Cerebellar nuclear complex (tissue), 1 donor: ENCODE measurements at places on chromosomes 1 and 21.

DNA sequence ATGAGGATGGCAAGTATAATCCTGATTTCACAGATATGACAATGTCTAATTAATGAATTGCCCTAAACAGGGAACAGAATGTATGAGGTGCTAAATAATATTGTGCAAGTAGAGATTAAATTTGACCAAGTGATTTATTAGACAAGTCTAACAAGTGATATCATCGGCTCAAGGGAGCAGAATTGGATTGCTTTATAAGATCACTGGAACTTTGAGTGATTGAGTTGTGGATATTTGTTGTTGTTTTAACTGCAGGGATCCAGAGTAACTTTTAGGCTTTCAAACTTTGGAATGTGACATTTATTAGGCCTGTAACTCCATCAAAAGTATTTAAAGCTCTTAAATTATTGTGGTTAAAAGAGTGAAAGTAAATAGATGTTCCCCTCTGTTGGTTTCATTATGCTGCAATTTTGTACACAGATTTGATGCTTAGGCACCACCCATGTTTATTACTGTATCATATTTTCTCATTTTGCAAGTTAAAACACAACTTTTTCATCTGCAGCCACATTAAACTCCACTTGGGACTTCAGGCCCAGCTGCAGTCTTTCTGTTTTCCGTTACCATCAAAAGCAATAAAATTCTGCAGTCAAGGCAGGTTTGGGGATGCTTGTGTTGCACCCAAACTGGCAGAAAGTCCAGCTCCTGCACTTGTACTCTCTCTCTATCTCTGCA, 206.6 kb downstream of the HLX start:
- DNase-seq: no peak

DNA sequence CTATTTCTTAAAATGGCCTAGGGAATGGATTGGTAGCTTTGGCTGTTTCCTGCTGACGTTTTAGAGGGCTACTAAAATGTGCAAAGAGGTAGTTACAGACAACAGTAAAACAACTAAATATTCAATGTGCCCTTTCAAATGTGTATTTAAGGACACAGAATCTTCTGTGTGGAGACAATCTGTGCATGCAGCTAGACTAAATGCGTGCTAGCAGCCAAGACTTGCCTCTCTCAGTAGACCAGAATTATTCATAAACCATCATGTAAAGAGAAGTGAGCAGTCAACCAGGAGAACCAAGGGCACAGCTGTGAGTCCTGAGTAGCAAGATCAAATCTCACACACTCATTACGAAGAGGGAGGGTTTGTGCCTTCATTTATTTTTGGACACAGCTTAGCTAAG, 160.2 kb upstream of the GREM2 start:
- no peak for DNase-seq

DNA sequence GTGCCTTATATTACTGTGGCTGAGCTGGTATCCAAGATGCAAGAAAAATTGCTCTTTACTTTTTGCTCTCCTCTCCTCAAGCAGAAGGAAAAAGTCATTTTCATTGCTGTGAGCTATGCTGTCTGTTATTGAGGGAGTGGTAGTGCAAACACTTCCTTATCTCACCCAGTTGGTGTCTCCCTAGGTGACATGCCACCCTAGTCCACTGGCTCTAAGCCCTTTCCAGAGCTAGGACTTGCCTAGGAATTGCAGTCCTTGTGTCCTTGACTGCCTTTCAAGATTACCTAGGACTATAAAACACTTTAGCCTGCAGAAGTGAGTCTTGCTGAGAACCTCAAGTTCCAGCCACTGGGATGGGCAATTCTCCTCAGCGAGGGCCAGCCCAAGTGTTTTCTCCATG, 458.3 kb downstream of the MRPL39 start:
- DNase-seq: no peak

DNA sequence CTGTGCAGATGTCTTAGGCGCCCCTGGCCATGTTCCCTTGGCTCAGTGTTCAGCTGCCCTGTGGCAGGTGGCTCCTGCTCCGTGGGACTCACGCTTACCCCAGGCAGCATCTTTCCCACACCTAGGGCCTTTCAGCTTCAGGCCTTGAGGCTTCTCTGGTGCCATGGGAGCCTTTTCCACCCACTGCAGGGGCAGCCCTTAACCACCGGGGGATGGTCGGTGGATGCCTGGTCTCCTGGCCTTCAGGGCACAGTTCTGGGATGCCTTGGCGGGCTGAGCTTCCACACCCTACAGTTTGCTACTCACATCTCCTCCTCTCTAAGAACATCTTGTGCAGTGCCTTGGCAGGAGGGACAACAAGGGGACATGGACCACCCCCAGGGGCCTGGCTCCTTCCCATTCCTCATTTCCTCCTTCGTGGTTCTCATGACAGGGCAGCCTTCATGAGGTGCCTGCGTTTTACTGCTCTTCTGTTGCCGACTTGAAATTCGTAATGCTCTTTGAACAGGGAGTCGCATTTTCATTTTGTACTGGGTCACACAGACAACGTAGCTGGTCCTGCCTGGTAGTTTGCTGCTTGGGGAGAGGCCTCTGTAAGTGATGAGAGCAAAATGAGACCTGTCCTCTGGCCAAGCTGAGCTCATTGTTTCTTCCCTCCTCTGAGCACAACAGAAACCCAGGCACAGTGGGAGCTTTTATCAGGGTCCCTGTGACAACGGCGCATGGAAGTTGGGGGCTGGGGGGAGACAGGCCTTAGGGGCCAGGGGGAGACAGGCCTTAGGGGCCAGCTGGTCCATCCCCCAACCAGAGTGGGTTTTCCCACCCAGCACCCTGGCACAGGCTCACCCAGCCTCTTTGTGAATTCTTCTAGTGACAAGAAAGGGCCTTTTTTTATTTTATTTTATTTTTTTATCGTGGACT, 62.0 kb upstream of the NEK2 start:
- DNase-seq: no peak
